ENCODE measurements at places on chromosomes 5 and 9. TPM values are rescaled to one million over a fixed set of nuclear protein-coding genes. Genes with fewer than 3 reads are reported as not detected.

Gene OR1Q1
- not detected for total RNA-seq

Gene SLC28A3
- 0.59 TPM for total RNA-seq

Gene FBN2
- 217 TPM for total RNA-seq

Gene PCA3
- total RNA-seq, result not detected

Gene TXNDC8
- total RNA-seq, result not detected

Gene INSYN2B
- 8.3 TPM for total RNA-seq

Gene MLLT3
- total RNA-seq, result 19.4 TPM

Gene PCDHAC2
- 0.30 TPM for total RNA-seq

Gene ADCY2
- total RNA-seq, result not detected

Gene TRIP13
- 4.2 TPM for total RNA-seq
